GOT3 (cell line): ENCODE measurements at places on chromosomes 2 and 18.

DNA sequence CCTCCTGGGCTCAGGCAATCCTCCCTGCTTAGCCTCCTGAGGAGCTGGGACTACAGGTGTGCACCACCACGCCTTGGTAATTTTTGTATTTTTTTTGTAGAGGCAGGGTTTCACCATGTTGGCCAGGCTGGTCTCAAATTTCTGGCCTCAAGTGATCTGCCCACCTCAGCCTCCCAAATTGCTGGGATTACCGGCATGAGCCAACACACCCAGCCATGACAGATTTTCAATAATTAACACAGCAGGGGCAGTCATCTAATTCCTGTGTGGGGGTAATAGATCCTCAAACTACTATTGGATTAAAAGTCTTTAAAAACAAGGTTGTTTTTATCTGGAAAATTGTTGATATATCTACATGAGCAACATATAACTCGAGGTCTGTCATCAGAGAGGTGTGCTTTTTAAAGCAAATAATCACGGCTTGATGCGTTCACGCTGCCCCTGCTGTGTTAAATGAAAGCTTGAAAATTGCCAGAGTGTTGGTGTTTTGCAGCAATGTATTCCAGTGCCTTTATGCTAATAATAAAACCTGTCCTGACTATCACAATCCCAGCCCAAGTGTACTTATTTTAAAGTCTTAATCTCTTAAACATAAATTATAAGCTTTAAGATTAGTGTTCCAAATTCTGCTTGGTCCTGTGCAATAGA lies 35.6 kb upstream of the ASB1 start:
- no peak for DNase-seq

- no peak for DNase-seq
Observed at GRCh38 chr2:86672027-86672545, 48.0 kb upstream of the RMND5A start.

GRCh38 chr2:81901017-81901416 lies 1596.5 kb upstream of the LRRTM1 start:
- no peak for DNase-seq

DNA sequence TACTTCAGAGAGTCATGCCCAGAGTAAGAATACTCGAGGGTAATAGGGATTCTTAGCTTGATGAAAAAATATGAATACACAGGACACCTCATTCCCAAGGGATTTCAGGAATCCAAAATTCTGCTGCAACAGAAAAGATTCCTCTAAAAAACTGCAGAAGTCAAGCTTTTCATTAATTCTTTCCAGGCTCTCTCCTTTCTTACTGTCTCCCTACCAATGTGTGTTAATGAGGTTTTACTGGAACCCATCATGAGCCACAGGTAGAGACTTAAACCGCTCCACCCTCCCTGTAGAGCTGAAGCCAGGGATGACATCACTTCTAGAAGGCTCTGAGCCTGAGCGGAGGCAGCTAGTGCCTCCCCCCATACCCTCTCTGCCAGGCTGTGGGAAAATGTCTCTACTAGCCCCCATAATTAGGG lies 3.4 kb downstream of the SDC1 start:
- DNase-seq: no peak

DNA sequence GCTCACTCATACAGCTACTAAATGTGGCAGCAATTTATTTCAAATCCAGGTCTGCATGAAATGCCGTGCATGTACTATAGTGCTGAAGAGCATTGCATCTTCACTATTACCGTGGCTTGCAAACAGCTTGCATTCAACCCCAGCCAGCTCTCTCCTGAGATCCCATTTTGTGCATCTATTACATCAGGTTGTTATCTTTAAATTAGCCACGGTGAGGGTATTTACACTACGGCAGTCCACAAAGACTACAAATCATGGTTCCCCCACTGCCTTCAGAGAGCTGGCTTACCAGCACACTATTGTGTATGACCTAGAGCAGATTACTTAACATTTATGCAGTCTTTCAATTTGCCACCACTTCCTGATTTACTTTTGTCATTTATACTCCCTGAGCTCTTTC lies 621.3 kb upstream of the LRATD1 start:
- no peak for DNase-seq

DNA sequence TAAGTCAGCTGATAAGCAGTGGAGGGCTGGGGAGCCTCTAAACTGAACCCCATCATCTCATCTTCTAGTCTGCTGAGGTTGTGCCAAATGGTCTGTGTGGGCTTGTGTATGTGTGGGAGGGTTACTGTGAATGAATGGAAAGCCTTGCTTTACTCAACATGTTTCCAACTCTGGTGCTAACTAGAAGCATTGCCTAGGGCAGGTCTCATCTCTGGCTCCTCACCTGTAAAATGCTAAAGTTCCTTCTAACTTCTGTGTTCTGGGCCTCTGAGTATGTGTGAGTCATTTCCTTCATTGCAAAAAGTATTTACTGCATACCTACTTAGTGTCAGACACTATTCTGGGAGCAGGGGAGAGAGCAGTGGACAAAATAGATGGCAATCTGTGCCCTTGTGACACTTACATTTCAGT lies 1.3 kb downstream of the LIPG start:
- no peak for DNase-seq

- no peak for DNase-seq
Observed at GRCh38 chr2:149000158-149000938, 38.2 kb upstream of the LYPD6B start.

- DNase-seq: no peak
Observed at GRCh38 chr2:72078773-72079172, 68.9 kb downstream of the CYP26B1 start.

DNA sequence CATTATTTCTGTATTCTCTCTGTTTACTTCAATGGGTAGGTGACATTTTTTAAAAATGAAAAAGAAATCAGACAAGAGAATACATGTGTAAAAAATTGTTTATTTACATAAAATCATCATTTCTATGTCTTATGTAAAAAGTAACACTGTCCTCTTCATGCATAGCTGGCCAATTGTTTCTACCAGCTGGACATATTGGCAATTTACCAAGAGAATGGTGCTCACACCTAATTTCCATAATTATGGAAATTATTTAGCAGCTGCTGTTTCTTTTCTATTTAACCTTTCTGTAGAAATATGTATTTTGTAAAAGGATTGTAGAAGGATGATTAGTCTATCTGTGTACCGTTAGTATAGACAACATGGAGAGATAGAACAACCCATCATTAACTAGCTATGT lies 791.9 kb downstream of the TRIB2 start:
- DNase-seq: no peak

GRCh38 chr2:27095745-27096651 lies 9.4 kb downstream of the KHK start:
- DNase-seq: no peak

DNA sequence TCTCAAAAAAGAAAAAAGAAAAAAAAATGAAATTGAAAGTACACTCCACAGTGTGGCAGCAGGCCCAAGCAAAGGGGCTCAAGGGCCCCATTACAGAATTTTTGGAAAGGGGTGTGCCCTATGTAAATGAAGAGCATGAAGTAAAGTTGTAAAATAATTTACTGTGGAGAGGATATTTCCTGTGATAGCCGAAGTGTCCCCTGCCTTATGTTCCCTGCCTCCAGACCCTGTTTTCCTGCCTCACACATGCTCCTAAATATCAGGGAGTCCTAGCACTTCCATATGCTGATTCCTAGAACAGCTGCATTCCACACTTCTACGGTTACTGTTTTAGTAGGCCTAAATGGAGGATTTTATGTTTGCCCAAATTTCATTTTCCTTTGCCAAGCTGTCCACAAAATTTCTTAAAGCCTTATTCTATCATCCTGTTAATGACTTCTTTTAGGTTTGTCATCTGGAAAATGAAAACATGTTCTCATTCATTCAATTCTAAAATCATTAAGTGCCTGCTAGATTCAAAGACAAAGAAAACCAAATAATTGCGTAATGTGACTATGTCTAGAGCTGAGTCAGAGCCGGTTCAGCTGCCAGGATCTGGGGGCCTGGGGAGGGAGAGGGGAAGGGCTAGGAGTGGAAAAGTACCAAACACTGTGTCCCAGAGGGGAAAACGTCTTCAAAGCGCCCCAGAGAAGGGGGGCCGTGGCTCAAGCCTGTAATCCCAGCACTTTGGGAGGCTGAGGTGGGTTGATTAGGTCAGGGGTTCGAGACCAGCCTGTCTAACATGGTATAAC lies 25.9 kb upstream of the IMPA2 start:
- no peak for DNase-seq

DNA sequence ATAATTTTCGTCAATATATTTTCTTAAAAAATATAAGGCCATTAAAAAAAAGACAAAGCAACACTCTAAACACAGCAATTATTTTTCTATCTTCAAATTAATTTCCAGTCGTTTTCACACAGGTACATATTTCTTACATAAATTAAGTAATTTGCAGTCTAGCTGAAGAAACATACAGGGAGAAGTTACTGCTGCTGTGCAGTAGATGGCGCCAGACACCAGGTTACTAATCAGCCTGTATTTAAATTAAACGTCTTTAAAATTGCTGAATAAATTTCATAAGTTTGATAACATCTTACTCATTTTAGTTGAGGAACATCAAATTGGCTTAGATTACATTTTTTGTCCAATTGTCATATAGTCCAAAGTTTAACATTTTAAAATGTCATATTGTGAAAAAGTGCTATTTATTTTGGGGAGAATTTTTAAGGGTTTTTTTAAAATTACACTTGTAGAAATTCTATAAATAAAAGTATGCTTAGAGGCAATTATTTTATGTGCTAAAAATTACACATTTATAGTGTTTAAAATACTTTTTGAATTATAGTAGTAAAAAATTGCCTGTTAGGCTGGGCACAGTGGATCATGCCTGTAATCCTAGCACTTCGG lies 88.4 kb downstream of the PMAIP1 start:
- no peak for DNase-seq

DNA sequence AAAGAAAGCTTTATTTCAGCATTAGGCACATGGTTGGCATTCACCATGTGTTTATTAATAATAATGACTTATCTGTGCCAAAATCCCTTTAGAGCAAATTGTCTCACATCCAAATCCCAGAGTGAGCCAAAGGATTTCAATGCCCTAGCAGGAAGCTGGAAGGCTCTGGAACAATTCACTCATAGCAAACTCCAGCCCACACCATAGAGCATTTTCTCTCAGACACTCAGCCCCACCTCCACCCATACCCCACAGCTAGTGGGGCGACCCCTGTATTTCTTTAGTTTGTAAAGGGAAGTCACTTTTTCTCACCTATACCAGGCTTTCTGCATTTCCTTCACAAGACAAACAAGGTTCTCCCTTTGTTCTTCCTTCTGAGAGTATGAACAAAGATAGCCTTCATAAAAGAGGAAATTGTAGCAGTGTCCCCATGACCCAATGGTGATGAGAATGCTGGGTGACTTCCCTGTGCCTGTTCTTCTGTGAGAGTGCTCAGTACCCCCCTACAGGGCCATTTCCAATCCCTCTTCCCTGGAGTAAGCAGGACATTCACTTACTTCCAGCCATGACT lies 100.1 kb upstream of the APCDD1 start:
- DNase-seq: no peak

DNA sequence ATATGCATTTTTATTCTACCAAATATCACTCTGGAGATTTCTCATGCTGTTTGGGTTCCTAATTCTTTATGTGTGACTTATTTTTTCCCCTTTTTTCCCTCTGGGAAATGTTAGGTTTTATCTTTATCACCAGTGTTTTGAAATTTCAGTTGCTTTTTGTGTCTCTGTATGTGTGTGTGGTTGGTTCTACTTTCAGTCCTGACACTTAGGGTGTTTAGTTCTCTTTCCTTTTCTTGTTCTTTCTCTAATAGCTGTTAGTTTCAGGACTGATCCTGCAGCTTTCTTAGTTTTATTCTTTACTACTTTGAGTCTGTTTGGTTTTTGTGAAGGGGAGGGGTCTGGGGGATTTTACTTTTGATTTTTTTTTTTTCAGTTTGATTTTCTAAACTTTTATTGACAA lies 23.1 kb downstream of the PPM1B start:
- DNase-seq: no peak

GRCh38 chr2:215845839-215846586 lies 167.3 kb downstream of the MREG start:
- no peak for DNase-seq

DNA sequence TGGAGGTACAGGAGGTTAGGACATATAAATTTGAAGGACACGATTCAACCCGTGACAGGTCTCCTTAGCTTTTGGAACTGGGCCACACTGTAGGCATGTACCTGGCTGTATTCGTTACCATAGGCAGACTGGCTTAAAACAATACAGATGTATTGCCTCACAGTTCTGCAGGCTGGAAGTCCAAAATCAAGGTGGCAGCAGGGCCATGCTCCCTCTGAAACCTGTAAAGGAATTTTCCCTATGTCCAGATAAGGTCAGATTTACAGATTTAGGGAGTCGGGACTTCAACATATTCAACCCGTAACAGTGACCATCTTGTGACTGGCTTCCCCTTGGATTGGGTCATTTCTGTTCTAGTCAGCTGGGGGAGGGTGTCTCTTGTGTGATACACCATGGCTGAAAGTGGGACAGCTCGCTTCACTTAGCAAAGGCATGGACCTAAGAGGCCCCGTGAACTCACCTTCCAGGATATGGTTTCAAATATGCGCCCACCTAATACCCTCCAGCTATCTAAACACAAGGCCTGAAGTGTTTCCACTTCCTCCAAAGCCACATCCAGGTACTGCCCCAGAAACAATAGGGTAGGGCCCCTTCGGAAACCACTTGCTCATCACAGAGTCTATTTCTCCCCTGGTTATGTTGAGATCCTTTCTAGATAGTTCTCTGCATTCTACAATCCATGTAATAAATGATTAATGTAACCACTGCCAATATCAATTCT lies 85.0 kb downstream of the ZCCHC2 start:
- no peak for DNase-seq

- DNase-seq: no peak
Observed at GRCh38 chr2:67311536-67311935, 85.6 kb upstream of the ETAA1 start.

DNA sequence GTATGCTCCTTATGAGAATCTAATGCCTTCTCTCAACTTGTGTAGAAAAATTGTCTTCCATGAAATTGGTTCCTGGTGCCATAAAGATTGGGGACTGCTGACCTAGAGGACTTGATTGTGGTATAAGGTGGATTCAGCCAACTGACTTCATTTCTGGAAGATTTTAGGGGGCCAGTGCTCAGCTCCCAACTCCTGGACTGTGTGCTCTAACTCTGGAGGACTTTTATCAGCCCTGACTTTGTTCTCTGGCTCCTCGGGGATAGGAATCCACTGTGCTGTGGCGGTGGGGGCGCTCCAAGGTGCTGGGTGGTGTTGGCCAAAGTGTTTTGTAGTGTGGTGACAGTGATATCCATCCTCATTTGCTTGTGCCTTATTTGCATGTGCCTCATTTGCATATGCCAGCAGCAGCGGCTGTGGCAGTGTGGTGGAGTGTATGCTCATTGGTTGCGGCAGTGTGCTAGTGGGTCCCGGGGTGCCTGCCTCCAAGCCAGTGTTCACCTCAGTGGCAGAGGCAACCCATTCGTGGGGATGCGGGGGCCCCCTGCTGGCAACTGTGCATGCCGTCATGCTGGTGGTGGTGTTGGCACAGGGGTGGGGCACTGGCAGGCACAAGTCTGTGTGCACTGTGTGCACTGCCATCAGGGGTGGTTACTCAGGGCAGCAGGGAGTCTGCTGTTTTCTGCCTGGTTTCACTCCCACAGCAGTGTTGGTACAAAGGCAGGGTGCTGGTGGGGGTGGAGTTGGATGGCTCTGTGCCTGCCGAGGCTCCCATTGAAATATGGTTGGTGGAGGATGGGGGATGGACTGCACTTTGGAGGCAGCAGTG lies 19.6 kb downstream of the EHBP1 start:
- no peak for DNase-seq

GRCh38 chr18:80143881-80144280 lies 34.8 kb downstream of the ADNP2 start:
- no peak for DNase-seq
